ENCODE measurements at places on chromosomes 6 and 20.
A peak's percentile ranks its signal among the peaks of the same experiment; 100 is the strongest.

GRCh38 chr6:139062932-139063646 lies 34.5 kb downstream of the ABRACL start:
- no peak for DNase-seq

DNA sequence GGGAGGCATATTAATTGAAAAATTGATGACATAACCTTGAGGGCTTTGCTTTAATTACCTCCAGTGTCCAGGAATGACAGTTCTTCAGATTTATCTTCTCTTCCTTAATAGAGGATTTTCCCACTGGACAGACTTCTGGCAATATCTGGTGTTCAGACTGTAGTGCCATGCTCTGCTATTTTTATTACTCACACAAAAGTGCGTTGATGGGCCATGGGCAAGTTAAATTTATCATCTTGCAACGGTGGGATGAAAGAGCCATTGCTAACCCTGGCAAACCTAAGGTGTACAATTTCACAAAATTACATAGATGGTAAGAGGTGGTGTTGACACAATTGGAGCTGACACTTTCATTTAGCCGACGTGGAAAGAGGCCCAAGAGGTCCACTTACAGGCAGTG lies 253.7 kb upstream of the PLCB4 start:
- no peak for DNase-seq

- no peak for DNase-seq
Observed at GRCh38 chr20:17626217-17627007, 55.6 kb downstream of the RRBP1 start.

GRCh38 chr6:53728570-53729194 lies 63.1 kb upstream of the KLHL31 start:
- DNase-seq, result peak; percentile 59

DNA sequence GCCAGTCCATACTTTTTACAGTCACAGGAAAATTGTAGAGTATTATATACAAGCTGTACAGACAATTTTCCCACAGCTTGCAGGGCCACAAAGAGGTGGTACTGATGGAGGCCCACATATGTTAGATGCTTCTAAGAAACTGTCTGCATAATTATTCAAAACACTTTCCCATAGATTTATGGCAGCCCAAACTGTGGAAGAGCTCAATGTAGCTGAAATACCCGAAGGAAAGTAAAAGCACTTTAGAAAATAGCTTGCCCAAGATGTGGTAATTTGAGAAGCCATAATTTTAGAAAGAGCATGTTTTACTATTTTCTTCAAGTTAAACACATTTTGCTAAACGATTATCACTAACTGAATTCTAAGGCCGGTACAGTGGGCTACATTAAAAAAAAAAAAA lies 36.9 kb downstream of the GMDS start:
- no peak for DNase-seq

- no peak for DNase-seq
Observed at GRCh38 chr6:37373822-37374471, 20.2 kb downstream of the RNF8 start.

GRCh38 chr6:102038964-102039363 lies 645.5 kb downstream of the GRIK2 start:
- no peak for DNase-seq

- no peak for DNase-seq
Observed at GRCh38 chr6:22747571-22747970, 178.2 kb downstream of the HDGFL1 start.

- no peak for DNase-seq
Observed at GRCh38 chr6:52994031-52994838, 849 bp downstream of the GSTA4 start.

DNA sequence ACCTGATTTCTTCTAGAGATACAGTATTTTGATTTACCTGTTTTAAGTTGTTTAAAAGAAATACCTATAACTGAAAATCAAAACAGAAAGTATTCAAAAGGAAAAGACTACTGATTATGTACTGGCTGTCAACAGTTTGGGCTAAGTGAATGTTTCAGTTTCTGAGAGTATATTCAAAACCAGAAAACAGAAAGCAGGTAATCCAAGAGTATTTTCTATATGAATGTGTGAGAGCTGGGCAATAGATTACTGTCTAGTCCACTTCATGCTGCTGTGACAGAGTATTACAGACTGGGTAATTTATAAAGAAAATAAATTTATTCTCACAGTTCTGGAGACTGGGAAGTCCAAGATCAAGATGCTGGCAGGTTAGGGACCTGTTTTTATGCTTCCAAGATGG lies 261.0 kb downstream of the ARHGAP18 start:
- no peak for DNase-seq

- no peak for DNase-seq
Observed at GRCh38 chr6:156065849-156066248, 610.2 kb upstream of the NOX3 start.

- DNase-seq, result no peak
Observed at GRCh38 chr20:3784216-3784853, 2.2 kb downstream of the CENPB start.

DNA sequence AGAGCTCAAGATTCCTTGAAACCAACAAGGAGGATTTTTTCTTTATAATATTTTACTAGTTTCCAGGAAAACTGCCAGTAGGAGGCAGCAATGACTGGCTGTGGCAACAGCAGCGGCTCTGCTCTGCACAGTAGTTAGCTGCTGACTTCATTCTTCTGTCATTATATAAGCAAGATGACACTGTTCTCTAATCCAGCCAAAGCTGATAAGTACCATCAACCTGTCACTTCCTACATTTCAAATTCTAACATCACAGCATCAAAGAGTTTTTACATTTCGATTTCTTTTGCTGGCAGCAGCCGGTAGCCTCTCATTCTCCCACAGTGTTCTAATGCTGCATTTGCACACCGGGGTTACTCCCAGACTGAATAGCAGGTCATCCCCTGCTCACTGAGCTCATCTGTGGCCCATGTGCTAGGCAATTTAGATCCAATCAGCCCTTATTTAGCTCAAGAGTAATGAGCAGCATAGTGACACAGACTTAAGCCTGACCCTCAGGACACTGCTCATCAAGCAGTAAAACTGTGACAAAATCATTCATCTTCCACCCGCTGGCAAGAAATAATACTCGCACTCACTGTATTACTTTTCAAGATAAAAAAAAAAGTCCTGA lies 67.8 kb downstream of the MMS22L start:
- DNase-seq, result peak; percentile 12

DNA sequence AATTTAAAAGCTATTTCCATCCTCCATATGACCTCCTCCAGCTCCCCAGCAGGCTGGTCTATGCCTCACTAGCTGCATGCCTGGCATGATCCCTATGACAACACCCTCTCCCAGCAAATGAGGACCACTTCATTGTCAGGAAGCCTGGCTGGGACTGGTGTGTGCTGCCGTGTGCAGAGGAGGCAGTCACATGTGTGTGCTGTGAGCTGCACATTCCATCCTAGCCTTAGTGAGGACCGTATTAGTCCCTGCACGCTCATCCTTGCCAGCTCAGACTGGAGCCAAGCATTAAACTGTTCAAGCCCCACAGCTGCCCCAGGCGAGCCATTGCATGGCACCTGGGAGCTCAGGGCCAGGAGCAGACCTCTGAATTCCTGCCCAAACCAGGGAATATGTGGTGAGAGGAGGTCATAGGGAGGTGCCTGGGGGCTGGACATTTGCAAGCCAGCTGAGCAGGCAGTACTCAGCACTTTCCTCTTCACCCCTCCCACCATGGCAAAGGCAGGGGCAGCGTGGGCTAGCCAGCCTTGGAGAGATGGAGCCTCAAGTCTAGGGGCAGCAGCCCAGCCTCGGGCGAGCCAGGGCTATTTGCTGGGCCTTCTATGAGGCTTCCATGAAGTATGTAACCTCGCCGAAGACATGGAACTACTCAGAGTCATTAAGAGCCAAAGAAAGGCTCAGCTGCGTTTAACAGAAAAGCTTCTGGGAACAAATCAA lies 8.7 kb upstream of the CCN5 start:
- DNase-seq, result no peak
